Activated T-helper 2 cell treated with anti-CD3 and anti-CD28 coated beads, Interferon-gamma antibody, Interleukin-2, Interleukin-4, amounts not matched to agents 10 μg/mL and 5 μg/mL and 100 μg/mL, durations not matched to agents 14 hours and 24 hours and 36 hours (primary cell): ENCODE measurements at places on chromosomes 1 and 21. TPM values are rescaled to one million over a fixed set of nuclear protein-coding genes. Genes with fewer than 3 reads are reported as not detected.

Gene KCNJ6
- total RNA-seq: not detected in 2 replicates

Gene TRAF3IP3
- total RNA-seq: 386 and 390 TPM in 2 replicates

Gene MYOG
- total RNA-seq: not detected in 2 replicates

Gene CPT2
- 23.3 and 25.3 TPM in 2 replicates for total RNA-seq

Gene OLFML3
- 0.11 and 0.18 TPM in 2 replicates for total RNA-seq

Gene EXTL1
- total RNA-seq: not detected in 2 replicates

Gene FMO1
- not detected in 2 replicates for total RNA-seq
